ENCODE measurements at places on chromosomes 2 and 18. TPM values are rescaled to one million over a fixed set of nuclear protein-coding genes. Genes with fewer than 3 reads are reported as not detected.

- DNase-seq, result no peak
These were observed 73.1 kb downstream of the HDAC4 start for GRCh38 chr2:239327536-239328350.

DNA sequence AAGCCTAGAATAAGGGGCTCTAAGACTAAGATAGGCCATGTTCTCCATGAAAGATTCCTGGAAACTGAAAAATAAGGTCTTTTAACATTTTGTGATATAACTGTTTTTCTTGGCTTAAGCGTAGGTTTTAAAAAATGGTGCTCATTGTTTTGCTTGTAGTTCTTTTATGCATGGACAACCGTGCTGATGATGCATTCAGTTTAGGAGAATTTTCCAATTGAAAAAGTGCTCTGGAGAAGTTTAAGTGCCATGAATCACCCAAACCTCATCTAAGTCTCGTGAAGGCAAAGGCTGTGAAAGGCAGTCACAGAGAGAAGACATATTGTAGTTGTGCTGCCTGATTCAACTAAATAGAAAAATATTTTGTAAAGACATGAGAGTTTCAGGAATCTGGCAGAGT is 111.8 kb upstream of the GAREM1 start:
- no peak for DNase-seq

DNA sequence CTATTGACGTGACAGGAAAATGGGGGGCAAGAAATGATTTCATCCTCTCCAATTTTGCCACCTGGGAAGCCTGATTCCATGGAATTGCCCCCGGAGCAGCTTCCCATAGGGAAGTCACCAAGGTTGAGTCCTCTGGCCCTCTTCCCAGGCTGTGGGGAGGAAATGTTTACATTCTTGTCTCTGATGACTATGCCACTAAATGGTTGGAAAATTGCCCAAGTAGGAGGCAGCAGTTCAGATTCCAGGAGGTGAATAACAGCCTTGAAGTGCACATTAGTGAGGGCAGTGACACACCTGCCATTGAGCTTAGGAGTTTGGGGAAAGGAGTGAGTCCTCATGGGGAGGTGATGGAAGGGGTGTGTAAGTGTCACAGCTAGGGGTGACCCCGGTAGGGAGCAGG is 449.2 kb upstream of the DCC start:
- no peak for DNase-seq

DNA sequence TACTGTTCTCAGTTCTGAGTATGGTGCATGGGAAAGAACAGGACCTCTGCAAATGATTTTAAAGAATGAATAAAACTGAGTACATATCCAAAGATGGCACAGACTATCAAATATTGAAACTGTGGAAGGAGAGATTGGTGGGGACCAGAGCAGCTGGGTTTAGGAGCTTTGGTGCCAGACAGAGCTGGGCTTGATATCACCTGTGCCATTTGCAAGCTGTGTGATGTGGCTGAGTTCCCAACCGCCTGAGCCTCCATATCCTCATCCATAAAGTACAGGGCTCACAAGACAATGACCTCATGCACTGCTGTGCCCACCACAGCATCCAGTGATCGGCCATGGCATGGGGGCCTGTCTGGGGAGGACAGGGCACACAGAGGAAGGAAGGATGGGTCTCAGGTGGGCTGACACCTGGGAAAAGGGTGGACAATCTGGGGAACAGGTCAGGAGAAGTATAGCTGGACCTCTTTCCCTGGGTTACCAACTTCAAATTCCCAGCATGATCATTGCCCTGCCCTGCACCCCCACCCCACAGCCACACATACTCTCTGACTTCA is 83.9 kb upstream of the RAB6C start:
- DNase-seq, result no peak

PFN4 gene
- total RNA-seq, result not detected
